ENCODE measurements at places on chromosomes 16 and 17. TPM values are rescaled to one million over a fixed set of nuclear protein-coding genes. Genes with fewer than 3 reads are reported as not detected.

SLC47A2 gene
- total RNA-seq, result 0.10 TPM

IKZF3 gene
- total RNA-seq, result not detected

ACSM3 gene
- 3.5 TPM for total RNA-seq

ABCC11 gene
- total RNA-seq, result 0.13 TPM

KCNH4 gene
- 0.43 TPM for total RNA-seq

ZSCAN10 gene
- total RNA-seq, result not detected

P2RX5 gene
- 23.6 TPM for total RNA-seq

KRT40 gene
- not detected for total RNA-seq

ACE gene
- 0.37 TPM for total RNA-seq
